IMR-90 (cell line): ENCODE measurements at places on chromosomes 5 and 9. TPM values are rescaled to one million over a fixed set of nuclear protein-coding genes. Genes with fewer than 3 reads are reported as not detected.

The DYNC2I2 gene
- 33.7 and 42.9 TPM in 2 replicates for polyA plus RNA-seq

The GHR gene
- 0.36 and 0.49 TPM in 2 replicates for polyA plus RNA-seq

The FAM169A gene
- not detected in 2 replicates for polyA plus RNA-seq

GRCh38 chr9:2502760-2503159 lies 118.8 kb upstream of the VLDLR start:
- H3K27ac ChIP-seq = no peak overlapping the region

GRCh38 chr5:149288436-149288835 lies 16.8 kb downstream of the AFAP1L1 start:
- no peaks in the 10 kb centered on the region for H3K36me3 ChIP-seq
- no peaks in the 10 kb centered on the region for H3K27me3 ChIP-seq
- no peak overlapping the region for H3K4me3 ChIP-seq

DNA sequence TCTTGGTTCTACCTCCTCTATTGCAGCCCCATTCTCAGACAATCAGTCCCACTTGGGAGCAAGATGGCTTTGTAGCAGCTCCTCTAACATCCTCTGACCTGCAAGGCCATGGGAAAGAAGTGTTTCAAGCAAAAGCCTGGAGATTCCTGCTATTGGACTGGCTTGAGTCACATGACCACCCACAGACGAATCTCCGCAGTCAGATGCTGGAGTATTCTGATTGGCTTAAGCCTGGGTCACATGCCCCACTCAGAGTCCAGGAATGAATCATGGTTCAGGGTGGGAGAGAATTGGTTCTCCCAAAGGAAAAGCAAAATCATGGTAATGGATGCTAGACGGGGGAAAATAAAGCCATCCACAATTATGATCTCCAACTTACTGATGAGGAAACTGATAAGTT lies 22.6 kb upstream of the LMX1B start:
- no peaks in the 10 kb centered on the region for H3K4me1 ChIP-seq
- no peak overlapping the region for H3K27ac ChIP-seq
- peaks cover 43% of the 10 kb centered on the region for H3K27me3 ChIP-seq

DNA sequence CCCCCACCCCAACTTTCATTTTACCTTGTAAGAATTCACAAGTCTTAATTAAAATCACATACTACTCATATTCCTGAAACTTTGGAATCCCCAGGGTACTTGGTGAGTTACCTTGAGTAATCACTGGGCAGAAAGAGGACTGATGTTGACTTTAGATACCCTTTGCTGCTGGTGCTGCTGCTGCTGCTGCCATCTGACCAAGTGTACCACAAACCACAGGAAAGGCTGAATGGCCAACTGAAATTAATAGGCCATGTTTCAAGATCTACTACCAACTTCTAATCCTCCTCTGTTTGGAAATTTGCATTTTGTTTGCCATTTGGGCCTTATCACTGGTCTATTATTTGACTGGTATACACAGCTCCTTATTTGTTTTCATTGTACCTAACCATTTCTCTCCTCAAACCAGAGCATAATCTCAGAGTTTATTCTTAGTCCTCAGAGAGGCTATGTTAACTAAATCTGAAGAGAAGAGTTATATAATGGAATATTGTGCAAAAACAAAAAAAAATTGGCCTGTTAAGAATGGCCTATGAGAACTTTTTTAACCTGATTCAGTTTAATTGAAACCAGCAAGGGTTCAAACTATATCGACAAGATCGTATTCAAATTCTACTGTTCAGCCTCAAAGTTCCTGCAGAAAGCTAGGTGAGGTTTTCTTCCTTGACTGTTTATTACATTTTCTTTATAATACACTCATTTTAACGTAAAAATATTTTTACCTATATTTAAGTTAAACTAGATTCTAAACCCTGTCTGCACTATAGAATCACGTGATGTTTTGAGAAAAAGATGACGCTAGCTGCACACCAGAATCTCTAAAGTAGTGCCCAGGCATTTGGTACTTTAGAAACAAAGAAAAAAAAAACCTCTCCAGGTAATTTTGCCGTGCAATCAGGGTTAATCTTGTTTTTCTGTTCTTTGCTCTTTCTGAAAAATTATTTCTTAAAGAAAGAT lies 13.1 kb downstream of the SELENOP start:
- no peak overlapping the region for H3K27ac ChIP-seq
- H3K36me3 ChIP-seq = no peaks in the 10 kb centered on the region
- no peak for DNase-seq
- no peak overlapping the region for H3K4me3 ChIP-seq
